Cerebellum (tissue), 4 donors: ENCODE measurements at places on chromosomes 4 and X.

DNA sequence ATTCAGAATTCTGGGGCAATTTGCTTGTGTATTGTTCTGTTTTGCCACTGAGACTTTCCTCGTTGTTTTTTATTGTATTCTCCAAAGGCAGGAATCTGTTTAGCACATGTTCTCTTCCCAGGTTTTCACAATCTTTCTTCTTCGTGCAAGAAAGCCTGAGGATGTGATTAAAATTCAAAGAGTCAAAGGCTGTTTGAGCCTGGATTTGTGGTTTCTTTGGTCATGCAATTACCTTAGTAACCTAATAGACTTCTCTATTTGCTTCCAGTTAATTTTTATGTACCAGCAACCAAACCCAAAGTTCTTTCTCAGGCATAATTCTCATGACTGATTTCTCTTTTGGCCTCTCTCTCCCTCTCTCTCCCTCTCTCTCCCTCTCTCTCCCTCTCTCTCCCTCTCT, 1420.1 kb upstream of the TENM3 start:
- DNase-seq, result no peak

GRCh38 chr4:21001490-21001889, 301.2 kb downstream of the PACRGL start:
- no peak for DNase-seq

GRCh38 chrX:148658115-148658730, 157.8 kb downstream of the AFF2 start:
- DNase-seq, result no peak

GRCh38 chrX:70500826-70501225, 56.2 kb downstream of the DLG3 start:
- no peak for DNase-seq

- no peak for DNase-seq
Observed at GRCh38 chrX:46838974-46839480, 2.2 kb downstream of the RP2 start.

- no peak for DNase-seq
Observed at GRCh38 chrX:125322431-125322830, 2.8 kb downstream of the TEX13C start.

DNA sequence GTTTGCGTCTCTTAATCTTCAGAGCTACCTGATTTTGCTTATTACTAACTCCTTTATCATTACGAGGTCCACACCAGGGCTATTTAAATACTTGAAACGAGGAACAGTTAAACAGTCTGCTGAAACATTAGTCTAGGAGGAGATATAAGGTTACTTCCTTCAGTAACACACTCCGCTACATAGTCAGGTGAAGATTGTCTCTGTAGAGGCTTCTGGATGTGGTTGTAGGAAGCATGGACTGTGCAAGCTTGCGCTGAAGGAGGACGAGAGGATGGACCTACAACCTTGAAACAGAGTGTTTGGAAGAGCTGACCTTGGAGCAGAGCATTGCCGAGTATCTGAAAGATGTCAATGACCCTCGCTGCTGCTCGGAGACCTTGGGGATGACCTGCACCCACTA, at the start of gene CLRN2:
Gene CLRN2, plus strand, starts transcription at position 301 of the 400 bp plus-strand sequence. CDS start 102 bp downstream, outside the sequence.
- DNase-seq, result no peak

GRCh38 chr4:127634181-127634580, 1.4 kb downstream of the INTU start:
- no peak for DNase-seq
